Chondrocyte (in vitro differentiated cells): ENCODE measurements at places on chromosomes 3 and 15. TPM values are rescaled to one million over a fixed set of nuclear protein-coding genes. Genes with fewer than 3 reads are reported as not detected.

- H3K27me3 ChIP-seq, result peaks cover 13% of the 10 kb centered on the region
- H3K4me3 ChIP-seq, result no peak overlapping the region
- H3K36me3 ChIP-seq, result no peaks in the 10 kb centered on the region
- no peaks in the 10 kb centered on the region for H3K4me1 ChIP-seq
- H3K27ac ChIP-seq, result no peak overlapping the region
Observed at GRCh38 chr3:39965997-39966396, 156.6 kb downstream of the MYRIP start.

DNA sequence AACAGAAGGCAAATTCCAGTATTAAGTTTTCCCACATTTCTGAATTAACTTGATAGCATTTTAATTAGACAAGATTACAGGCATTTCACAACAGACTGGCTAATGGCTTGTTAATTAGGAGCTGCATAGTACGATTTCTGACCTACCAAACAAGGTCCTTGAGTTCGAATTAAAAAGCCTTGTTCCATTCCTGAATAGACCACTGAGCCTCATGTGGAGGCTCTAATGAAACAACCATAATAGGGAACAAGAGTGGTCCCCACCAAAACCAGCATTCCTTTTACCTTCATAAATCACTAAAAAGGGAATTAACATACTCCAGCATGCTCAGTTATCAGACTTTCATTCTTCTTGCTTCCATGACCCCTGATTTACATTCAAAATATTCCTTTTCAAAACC lies 66.4 kb downstream of the PRTG start:
- no peaks in the 10 kb centered on the region for H3K27me3 ChIP-seq
- no peak overlapping the region for H3K27ac ChIP-seq
- no peaks in the 10 kb centered on the region for H3K36me3 ChIP-seq
- DNase-seq, result no peak

- H3K4me3 ChIP-seq, result no peak overlapping the region
- H3K4me1 ChIP-seq, result peaks cover under 1% of the 10 kb centered on the region
- H3K27me3 ChIP-seq, result no peaks in the 10 kb centered on the region
- no peak overlapping the region for H3K27ac ChIP-seq
- H3K36me3 ChIP-seq, result peaks cover 15% of the 10 kb centered on the region
Observed at GRCh38 chr3:133825969-133826727, 20.5 kb downstream of the SRPRB start.

GRCh38 chr3:46586738-46587246 lies 20.7 kb upstream of the LRRC2 start:
- no peak overlapping the region for H3K27ac ChIP-seq
- DNase-seq, result no peak
- peaks cover 4% of the 10 kb centered on the region for H3K36me3 ChIP-seq
- peaks cover 15% of the 10 kb centered on the region for H3K27me3 ChIP-seq
- H3K4me1 ChIP-seq, result no peaks in the 10 kb centered on the region

DNA sequence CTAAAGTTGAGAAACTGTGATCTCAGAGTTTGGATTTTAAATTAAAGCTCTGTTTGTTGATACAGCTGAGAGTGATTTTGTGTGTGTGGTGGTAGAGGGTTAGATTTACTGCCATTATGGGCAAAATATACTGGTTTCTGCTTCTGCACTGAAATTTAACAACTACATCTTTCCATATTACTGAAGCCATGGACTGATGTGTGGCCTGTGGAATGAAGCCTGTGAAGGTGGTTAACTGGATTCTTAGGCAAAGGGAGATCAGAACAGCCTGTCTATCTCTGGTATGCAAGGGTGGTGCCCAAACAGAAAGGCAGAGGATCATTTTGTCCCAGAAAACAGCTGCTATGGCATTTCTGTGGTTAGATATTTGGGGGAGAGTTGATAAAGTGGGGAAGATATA lies 297.3 kb upstream of the THBS1 start:
- peaks cover 76% of the 10 kb centered on the region for H3K4me1 ChIP-seq
- H3K27ac ChIP-seq, result peak overlapping the region; percentile 43

DNA sequence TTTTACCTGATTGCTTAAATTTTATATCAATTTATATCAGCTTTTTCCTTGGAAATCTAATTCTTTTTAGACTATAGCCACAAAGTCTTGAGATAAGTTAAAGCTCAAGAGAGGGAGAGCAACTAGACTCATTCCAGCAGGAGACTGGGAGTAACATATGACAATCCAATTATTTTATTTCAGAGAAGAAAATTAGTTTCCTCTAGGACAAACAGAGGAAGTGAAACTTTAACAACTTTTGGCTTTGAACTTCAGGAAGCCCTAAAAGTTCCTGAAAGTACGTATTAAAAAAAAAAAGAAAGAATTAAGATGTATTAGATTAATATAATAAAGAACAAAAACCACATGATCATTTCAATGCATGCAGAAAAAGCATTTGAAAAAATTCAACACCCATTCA lies 13.9 kb upstream of the UBE2E2 start:
- no peak overlapping the region for H3K27ac ChIP-seq
- H3K4me1 ChIP-seq, result no peaks in the 10 kb centered on the region
- DNase-seq, result no peak
- peaks cover 25% of the 10 kb centered on the region for H3K27me3 ChIP-seq

The LRIG1 gene
- 66.8 to 111 TPM (median 108 TPM) in 3 replicates for total RNA-seq

The USP50 gene
- total RNA-seq, result 0.35 to 0.85 TPM (median 0.56 TPM) in 3 replicates

DNA sequence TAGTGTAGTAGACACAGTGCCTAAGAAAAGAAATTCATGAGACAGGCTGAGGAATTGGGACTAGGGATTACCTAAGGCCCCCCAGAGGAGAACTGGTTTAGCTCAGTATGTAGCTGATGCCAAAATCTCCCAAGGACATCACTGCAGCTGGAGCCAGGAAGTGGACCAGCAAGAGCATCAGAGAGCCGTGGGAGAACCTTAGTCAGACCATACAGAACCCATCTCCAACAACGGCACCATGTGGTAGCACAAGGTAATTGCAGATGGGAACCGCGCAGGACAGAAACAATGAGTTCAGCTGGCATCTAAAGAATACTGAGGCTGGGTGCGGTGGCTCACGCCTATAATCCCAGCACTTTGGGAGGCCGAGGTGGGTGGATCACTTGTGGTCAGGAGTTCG lies 81.7 kb downstream of the WNT5A start:
- no peaks in the 10 kb centered on the region for H3K27me3 ChIP-seq
- H3K36me3 ChIP-seq, result no peaks in the 10 kb centered on the region
- DNase-seq, result no peak
- H3K4me1 ChIP-seq, result peaks cover 21% of the 10 kb centered on the region
- H3K27ac ChIP-seq, result no peak overlapping the region

DNA sequence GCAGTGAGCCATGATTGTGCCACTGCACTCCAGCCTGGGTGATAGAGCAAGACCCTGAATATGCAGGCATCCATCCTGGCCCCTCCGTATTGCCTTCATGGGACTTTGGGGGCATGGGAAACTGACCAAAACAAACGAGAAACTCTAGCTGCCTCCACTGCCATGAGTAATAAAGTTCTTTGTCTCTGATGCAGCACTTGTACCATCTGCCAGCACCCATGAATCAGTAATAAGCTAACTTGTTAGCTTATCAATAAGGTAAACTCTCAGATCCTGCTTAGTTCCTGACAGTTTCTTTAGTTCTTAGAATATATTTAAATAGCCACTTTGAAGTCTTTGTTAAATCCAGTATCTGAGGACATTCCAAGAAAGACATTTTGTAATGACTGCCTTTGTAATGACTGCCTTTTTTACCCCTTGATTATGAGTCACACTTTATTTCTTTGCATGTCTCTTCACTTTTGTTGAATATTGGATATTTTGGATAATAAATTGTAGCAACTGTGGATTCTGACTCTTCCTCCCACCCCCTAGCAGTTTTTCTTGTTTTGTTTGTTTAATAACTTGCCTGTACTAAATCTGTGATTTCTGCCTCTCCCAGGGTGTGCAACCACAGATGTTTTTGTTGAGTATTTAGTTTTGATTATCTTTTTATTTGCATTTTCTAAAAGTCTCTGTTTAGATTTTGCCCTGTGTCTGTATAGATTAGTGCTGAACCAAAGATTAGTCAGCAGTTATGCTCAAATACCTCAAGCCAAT lies 136.9 kb downstream of the HCN4 start:
- peaks cover 7% of the 10 kb centered on the region for H3K4me1 ChIP-seq
- DNase-seq, result no peak
- no peak overlapping the region for H3K4me3 ChIP-seq
- H3K27ac ChIP-seq, result no peak overlapping the region
- H3K36me3 ChIP-seq, result peaks cover 12% of the 10 kb centered on the region

DNA sequence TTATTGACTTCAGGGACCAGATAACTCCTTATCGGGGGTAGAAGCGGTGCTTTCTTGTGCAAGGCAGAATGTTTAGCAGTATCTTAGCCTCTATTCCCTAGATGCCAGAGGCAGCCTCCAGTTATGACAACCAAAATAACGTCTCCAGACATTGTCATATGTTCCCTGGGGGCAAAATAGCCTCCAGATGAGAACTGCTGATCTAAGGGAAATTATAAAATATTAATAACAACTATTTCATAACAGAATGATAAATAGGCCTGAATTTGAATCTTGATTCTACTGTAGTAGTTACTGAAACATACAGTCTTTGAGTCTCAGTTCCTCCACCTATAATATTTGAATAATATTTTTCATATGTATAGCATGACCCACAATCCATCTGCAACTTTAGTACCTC lies 1431.3 kb downstream of the ZPLD1 start:
- peaks cover 9% of the 10 kb centered on the region for H3K27me3 ChIP-seq
- H3K36me3 ChIP-seq, result no peaks in the 10 kb centered on the region
- no peaks in the 10 kb centered on the region for H3K4me1 ChIP-seq
- H3K4me3 ChIP-seq, result no peak overlapping the region

DNA sequence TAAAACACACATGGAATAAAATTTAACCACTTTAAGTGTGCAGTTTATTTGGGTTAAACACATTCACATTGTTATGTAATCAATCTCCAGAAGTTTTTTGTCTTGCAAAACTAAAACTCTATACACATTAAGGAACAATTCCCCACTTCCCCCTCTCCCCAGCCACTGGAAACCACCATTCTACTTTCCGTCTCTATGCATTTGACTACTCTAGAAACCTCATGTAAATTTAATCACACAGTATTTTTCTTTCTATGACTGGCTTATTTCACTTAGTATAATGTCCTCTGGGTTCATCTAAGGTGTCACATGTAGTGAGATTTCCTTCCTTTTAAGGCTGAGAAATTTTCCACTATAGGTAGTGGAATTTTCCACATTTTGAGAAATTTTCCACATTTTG lies 568.7 kb upstream of the UBE2E2 start:
- no peak overlapping the region for H3K4me3 ChIP-seq
- no peak for DNase-seq
- H3K27ac ChIP-seq, result no peak overlapping the region
- peaks cover 10% of the 10 kb centered on the region for H3K27me3 ChIP-seq

The ALS2CL gene
- 1.4 to 5.2 TPM (median 3.6 TPM) in 3 replicates for total RNA-seq

GRCh38 chr3:49276475-49277382 lies at the start of gene C3orf62:
Gene C3orf62 (minus strand): TSS chr3:49277232. CDS start chr3:49276872, 360 bp downstream.
- no peak for DNase-seq
- H3K36me3 ChIP-seq, result peaks cover 17% of the 10 kb centered on the region
- H3K27ac ChIP-seq, result peak within 1 kb of the TSS; percentile 76
- peaks cover 3% of the 10 kb centered on the region for H3K4me1 ChIP-seq
- H3K27me3 ChIP-seq, result no peaks in the 10 kb centered on the region
- H3K4me3 ChIP-seq, result peak within 1 kb of the TSS; percentile 65

The FEZF2 gene
- total RNA-seq, result not detected in 3 replicates

- H3K27me3 ChIP-seq, result peaks cover 16% of the 10 kb centered on the region
- no peak overlapping the region for H3K4me3 ChIP-seq
- no peaks in the 10 kb centered on the region for H3K36me3 ChIP-seq
- no peaks in the 10 kb centered on the region for H3K4me1 ChIP-seq
- no peak overlapping the region for H3K27ac ChIP-seq
- DNase-seq, result no peak
Observed at GRCh38 chr3:22685597-22685996, 517.5 kb upstream of the UBE2E2 start.

GRCh38 chr15:65038836-65039235 lies 6.4 kb upstream of the SLC51B start:
- H3K27ac ChIP-seq, result no peak overlapping the region
- no peaks in the 10 kb centered on the region for H3K27me3 ChIP-seq
- H3K4me1 ChIP-seq, result no peaks in the 10 kb centered on the region

DNA sequence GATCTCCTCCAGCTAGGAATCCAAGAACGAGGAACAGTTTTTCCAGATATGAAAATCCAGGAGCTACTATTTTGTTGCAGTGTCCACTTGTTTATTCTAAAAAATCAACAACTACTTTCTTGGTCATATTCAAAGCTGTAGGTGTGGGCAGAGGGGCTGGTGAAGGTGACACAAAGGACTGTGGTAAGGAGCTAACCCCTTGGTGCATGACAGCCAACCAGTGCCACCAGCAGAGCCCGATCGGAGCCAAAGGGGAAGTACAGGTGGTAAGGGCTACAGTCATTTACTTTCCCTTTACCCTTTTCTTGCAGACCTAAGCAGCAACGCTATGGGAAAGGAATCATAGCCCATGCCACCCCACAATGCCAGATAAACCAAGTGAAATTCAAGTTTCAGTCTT lies 30.7 kb downstream of the PLA1A start:
- peaks cover 65% of the 10 kb centered on the region for H3K4me1 ChIP-seq
- H3K4me3 ChIP-seq, result no peak overlapping the region
- no peaks in the 10 kb centered on the region for H3K27me3 ChIP-seq
- peak overlapping the region; percentile 49 for H3K27ac ChIP-seq
- no peak for DNase-seq

- peaks cover 37% of the 10 kb centered on the region for H3K27me3 ChIP-seq
- H3K36me3 ChIP-seq, result peaks cover 2% of the 10 kb centered on the region
- peaks cover 6% of the 10 kb centered on the region for H3K4me1 ChIP-seq
- no peak overlapping the region for H3K4me3 ChIP-seq
- no peak for DNase-seq
Observed at GRCh38 chr3:37443363-37444035, 269.1 kb upstream of the LRRFIP2 start.

GRCh38 chr15:57527382-57528091 lies 64.2 kb upstream of the MYZAP start:
- peaks cover 4% of the 10 kb centered on the region for H3K36me3 ChIP-seq
- H3K4me1 ChIP-seq, result peaks cover 14% of the 10 kb centered on the region
- no peak for DNase-seq
- peaks cover 3% of the 10 kb centered on the region for H3K27me3 ChIP-seq
- no peak overlapping the region for H3K27ac ChIP-seq
- H3K4me3 ChIP-seq, result no peak overlapping the region

- peaks cover 20% of the 10 kb centered on the region for H3K4me1 ChIP-seq
- peaks cover 1% of the 10 kb centered on the region for H3K27me3 ChIP-seq
- H3K27ac ChIP-seq, result no peak overlapping the region
- no peak overlapping the region for H3K4me3 ChIP-seq
- DNase-seq, result no peak
- H3K36me3 ChIP-seq, result no peaks in the 10 kb centered on the region
Observed at GRCh38 chr15:74723187-74723586, 2.1 kb downstream of the CYP1A1 start.

DNA sequence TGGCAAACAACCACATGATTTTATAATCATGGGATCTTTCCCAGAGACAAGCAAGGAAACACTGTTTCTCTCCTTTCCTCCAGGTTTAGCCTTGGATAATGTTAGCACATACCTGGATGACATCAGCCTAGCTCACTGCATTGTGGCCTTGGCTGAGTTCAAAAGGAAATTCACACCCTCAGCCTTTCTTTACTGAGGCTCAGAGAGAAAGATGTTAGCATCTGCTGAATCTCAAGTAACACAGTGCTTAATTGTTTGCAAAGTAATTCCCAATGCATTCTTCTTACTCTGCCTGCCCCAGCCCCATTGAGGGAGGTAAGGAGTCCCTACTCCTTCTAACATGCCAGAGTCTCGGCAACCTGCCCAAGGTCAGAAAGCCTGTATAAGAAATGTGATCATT lies 432.2 kb upstream of the LMCD1 start:
- H3K36me3 ChIP-seq, result peaks cover 3% of the 10 kb centered on the region
- H3K27me3 ChIP-seq, result peaks cover 26% of the 10 kb centered on the region
- H3K4me3 ChIP-seq, result no peak overlapping the region
- peaks cover 10% of the 10 kb centered on the region for H3K4me1 ChIP-seq
- no peak for DNase-seq

The ILDR1 gene
- total RNA-seq, result not detected in 3 replicates

The CCDC39 gene
- not detected in 3 replicates for total RNA-seq

The ANKRD34C gene
- 0.07 to 1.3 TPM (median 0.92 TPM) in 3 replicates for total RNA-seq

GRCh38 chr3:42129014-42129953 lies 38.1 kb downstream of the TRAK1 start:
- H3K27ac ChIP-seq, result no peak overlapping the region
- peaks cover 16% of the 10 kb centered on the region for H3K36me3 ChIP-seq
- no peak overlapping the region for H3K4me3 ChIP-seq
- DNase-seq, result no peak
